ENCODE measurements at places on chromosomes 1 and 21. TPM values are rescaled to one million over a fixed set of nuclear protein-coding genes. Genes with fewer than 3 reads are reported as not detected.

The SH3BGRL3 gene
- 30.8 TPM for total RNA-seq

The FCGR3B gene
- not detected for total RNA-seq

The FTCD gene
- total RNA-seq: 0.36 TPM

The CELA3B gene
- not detected for total RNA-seq

The CDA gene
- total RNA-seq: 0.59 TPM

The OR6N1 gene
- total RNA-seq: not detected

DNA sequence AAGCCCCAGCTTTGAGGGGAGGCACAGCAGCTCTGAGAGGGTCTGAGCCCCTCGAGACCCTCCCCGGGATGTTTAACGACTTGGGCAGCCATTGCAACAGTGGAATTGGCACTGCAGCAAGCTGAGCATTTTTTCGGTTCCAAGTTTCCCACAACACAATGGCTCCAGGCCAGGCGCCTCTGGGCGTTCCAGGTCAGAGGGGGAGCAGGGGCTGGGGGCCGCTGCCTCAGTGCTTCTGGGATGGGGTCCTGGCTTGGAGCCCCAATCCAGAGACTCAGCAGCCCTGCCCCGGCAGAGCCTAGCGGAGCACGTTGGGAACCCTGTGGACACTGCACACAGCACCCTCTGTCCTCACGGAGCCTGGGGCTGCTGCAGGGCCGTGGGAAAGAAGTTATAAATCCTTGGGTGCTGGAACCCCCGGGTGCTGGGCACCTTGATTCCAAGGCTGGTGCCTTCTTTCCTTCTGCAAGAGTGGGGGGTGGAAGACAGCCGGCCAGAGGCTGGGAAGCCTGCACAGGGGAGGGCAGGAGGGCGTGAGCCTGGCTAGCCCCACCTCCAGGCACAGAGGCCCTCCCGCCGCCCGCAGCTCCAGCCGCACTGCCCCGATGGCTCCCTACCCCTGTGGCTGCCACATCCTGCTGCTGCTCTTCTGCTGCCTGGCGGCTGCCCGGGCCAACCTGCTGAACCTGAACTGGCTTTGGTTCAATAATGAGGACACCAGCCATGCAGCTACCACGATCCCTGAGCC lies 50.1 kb downstream of the COL18A1 start:
- DNase-seq: peak; percentile 99

- no peak for DNase-seq
Measured at GRCh38 chr1:47482786-47483185, 44.9 kb downstream of the FOXD2 start.

GRCh38 chr1:70290218-70290617 lies 64.3 kb downstream of the ANKRD13C start:
- DNase-seq: peak; percentile 81

DNA sequence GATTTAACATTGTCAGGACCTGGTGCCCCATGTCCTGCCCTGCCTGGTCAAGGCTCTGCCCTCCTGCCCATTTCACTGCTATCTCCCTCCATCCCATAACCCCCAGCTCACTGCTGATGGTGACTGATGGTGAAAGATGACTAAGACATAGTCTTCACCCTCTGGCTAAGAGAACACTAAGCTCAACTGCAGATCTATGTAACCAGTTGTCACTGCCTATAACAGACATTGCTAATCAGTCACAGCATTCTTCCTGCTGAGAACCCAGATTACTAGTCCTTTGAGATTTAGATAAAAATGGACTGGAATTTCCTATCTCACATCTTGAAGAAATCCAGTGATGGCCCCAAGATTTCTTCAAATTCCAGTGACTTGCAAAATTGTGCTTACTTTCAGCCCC lies 8.0 kb upstream of the ZNF362 start:
- no peak for DNase-seq

GRCh38 chr1:206909883-206910318 lies 11.8 kb downstream of the FCMR start:
- no peak for DNase-seq

DNA sequence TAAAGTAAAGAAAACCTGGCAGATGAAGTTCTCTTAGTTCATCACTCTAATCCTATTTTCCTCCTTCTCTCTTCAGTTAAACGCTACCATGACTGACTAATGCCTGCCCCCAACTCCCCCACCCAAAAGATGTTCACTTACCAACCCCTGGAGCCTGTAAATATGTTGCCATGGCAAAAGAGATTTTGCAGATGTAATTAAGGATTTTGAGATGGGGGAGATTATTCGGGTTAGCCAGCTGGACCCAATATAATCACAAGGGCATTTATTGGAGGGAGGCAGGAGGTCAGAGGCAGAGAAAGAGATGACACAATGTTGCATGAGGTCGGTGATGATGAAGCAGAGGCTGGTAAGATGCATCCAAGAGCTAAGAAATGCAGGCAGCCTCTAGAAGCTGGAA lies 69.3 kb upstream of the PPP2R5A start:
- DNase-seq: no peak

- DNase-seq: no peak
Measured at GRCh38 chr21:42088148-42088547, 17.0 kb downstream of the UMODL1 start.

DNA sequence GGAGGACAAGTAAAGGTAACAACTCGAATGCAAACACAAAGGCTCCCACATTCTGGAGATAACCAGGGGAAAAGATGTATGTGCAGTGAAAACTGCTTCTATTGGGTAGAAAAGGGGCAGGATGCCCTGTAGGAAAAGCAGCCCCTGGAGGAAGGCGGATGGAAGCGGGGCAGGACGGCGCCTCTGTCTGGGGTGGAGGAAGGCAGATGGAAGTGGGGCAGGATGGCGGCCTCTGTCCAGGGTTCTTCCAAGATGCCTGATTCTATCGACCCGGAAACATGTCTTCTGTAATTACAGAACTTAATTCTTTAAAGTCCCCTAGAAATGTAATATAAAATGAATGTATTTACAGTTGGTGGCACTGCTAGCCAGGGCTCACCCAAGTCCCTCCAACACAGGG lies 24.0 kb upstream of the LRRC47 start:
- no peak for DNase-seq

GRCh38 chr1:41385398-41386195 lies 24.4 kb downstream of the FOXO6 start:
- DNase-seq: no peak

DNA sequence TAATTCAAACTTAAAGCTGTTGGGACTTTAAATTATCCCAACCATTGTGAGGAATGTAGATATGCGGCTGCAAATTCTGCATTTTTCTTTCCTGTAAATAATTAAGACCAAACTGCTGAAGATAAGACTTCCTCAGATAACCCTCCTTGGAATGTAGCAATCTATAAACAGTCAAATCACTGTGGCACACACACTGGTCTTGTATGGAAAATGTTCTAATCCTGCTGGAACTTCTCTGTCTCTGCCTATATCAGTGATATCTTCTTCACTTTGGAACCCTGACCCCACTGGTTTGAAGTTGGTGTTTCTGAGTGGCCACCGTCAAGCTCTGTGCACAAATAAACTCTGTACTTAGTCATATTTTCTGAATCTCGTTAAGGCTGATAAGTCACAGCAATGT lies 32.9 kb downstream of the HSF2BP start:
- DNase-seq: no peak

DNA sequence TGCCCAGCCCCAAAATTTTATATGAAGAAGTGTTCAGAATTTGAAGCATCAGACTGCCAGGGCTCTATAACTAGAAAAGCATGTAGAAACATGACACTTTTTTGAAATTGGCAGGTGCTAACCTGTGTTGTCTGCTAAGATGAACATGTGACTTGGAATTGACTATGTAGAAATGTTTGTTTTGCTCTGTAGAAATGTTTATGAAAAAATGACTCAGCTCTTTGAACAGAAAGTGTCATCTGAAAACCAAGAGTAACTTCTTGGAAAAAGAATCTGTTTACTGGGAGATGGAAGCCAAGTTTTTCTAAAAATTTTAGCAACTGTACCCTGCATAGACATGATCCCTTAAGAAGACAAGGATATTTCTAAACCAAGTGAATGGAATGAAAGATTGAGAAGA lies 59.2 kb downstream of the LHX9 start:
- DNase-seq: no peak

- peak; percentile 77 for DNase-seq
Measured at GRCh38 chr1:201072149-201072548, 40.1 kb downstream of the CACNA1S start.

DNA sequence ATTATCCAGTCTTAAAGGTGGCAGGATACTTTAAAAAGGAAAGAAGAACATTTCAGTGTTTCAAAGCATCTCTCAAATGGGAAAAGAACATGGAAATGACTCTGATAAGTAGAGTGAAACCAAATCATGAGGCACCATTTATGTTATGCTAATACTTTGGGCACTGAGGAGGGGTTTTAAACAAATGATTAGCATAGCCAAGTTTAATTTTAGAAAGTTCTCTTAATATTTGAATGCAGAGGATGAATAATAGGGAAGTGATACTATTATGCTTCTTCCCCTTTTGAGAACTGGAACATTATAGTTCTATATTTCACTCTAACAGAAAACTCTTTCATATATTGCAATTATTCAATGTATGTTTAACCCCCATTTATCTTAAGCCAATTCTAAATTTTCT lies 1181.9 kb upstream of the PRMT6 start:
- no peak for DNase-seq

DNA sequence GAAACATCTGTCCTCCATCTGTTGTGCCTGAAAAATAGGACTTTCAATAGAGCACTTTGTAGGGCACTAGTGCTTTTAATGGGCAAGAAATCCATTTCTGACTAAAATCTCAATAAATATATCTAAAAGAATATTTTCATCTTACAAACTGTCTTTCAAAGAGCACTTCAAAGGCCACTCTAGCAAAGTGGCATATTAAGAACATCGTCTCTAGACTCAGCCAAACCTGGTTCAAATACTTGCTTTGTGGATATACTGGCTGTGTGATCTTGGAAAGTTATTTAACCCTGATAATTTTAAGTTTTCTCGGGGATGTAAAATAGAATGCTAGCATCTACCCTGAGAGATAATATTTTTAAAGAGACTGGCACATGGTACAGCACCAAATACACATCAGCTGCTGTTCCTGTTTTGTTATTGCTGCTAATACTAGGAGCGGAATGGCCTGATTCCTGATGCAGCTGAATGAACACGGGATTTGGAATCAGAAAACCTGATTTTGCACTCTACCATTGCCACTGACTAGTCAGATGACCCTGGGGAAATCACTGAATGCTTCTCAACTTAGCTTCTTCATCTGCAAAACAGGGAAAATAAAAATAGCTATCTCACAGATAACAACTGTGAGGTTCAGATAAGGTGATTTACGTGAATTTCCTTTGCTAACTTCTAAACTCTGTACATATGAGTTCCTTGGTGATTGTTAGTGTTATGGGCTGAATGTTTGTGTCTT lies 25.2 kb upstream of the LRRC8C start:
- no peak for DNase-seq

DNA sequence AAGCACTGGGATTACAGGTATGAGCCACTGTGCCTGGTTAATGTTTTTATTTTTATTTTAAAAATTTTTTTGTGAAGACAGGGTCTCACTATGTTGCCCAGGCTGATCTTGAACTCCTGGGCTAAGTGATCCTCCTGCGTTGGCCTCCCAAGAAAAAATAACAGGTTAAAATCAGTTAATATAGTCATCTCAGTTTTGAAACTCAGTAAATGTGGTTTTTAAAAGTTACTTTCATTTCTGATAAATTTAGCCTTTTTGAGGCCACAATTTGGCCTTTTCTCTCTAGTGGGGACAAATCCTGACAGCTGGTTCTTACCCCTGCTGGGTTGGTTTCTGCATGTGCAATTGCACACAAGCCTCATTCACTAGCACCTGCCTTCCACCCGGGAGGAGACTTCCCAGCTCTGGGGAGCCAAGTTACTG lies 13.3 kb downstream of the PMF1 start:
- DNase-seq: no peak

DNA sequence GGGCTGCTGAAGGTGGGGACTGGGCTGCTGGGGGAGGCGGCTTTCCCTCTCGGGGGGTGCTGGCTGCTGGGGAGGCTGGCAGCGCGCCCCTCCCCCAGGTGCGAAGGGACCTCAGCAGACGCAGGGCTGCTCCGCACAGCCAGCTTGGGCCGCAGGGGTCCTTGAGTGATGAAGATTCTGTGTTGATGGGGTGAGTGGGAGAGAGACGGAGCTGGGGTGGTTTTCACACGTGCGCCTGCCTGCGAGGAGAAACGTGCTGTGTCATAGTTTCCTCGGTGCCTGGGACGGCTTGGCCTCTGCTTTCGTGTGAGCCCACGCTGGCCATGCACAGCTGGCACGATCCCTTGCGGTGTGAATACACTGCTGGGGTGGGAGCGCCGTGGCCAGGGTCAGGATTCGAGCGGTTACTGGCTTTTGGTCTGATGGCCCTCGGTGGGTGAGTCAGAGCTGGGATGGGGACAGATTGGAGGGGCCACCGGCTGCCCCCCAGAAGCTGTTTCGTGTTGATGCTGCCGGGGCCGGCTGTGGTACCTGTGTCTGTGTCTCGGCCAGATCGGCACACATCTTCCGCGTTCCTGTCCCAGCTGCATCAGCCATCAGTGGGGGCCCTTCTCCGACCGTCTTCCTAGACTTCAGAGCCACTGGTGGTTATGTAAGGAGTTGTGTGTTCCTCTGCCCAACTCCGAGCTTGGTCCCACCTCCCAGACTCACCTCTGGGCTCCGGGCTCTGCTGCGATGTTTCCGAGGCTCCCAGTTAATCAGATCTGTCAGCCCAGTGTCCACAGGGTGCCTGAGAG lies 24.9 kb downstream of the PRKCZ start:
- DNase-seq: no peak

DNA sequence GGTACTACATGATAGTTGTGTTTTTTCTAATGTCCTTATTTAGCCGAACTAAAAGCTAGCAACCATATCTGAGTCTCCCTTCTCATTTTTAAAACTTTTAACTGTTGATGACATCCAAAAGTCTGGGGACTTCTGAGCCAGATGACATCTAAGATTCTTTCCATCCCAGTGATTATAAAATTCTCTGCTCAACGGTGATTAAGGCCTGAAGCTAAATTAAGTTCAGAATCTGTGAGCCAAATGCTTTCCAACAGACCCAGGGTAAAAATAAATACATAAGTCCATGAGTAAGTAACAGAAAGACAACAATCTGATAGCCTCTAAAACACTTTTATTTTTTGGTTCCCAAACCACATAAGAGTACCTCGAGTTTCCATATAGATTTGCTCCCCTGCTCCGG lies 13.1 kb upstream of the PTP4A2 start:
- no peak for DNase-seq

GRCh38 chr1:226436855-226437491 lies 29.1 kb upstream of the PARP1 start:
- DNase-seq: no peak

GRCh38 chr1:79128722-79129121 lies 122.2 kb upstream of the ADGRL4 start:
- peak; percentile 87 for DNase-seq

- DNase-seq: peak; percentile 82
Measured at GRCh38 chr1:15942661-15943327, 33.1 kb downstream of the ZBTB17 start.

GRCh38 chr1:22393587-22393986 lies 58.1 kb upstream of the ZBTB40 start:
- DNase-seq: no peak

- DNase-seq: no peak
Measured at GRCh38 chr1:64038119-64038518, 165.3 kb upstream of the UBE2U start.

GRCh38 chr1:60111716-60112115 lies 38.1 kb upstream of the C1orf87 start:
- no peak for DNase-seq
